ENCODE measurements at places on chromosomes 2 and 18.
A peak's percentile ranks its signal among the peaks of the same experiment; 100 is the strongest.

DNA sequence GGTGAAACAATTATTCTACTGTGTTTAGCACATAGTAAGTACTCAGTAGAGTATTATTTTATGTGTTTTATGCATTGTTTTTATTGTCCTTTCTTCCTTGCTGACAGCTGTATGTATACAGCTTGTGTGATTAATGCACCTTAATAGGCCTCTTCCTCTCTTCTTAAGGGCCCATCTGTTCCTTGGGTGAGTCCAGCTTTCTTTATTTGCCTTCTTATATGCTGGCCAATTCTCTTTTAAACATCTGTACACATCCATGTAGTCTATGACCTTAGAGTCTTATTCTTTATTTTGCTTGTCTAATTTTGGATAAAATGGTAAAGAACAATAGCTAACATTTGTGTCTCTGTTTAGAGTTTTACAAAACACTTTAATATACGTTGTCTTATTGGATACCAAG lies 333.7 kb upstream of the MEIS1 start:
- H3K27me3 ChIP-seq = no peaks in the 10 kb centered on the region
- no peak overlapping the region for H3K27ac ChIP-seq
- no peak for DNase-seq

DNA sequence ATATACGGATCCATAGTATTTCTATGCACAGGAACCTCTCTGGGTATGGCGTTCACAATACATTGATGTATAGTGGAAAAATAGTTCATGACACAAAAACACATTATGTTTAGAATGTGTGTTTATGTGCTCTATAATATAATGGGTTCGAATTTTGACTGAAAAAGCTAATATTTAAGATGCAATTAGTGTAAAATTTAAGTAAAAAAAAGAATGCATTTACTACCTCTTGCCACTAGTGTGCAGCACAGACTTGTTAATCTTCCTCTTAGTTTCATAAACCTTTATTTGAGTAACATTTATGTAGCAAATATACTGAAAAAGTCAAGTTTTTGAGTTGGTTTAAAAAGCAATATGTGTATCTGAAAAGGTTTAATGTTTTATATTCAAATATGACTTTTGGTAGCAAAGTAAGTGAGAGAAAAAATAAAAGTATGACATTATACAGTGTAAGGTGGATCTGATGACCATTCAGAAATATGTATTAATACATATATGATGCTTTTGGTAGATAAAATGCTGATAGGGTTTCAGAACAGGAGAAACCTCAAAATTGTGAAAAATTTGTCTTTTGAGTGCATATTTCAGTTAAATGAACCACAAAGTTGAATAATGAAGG lies 49.4 kb downstream of the CCDC102B start:
- no peaks in the 10 kb centered on the region for H3K36me3 ChIP-seq
- no peaks in the 10 kb centered on the region for H3K27me3 ChIP-seq
- no peaks in the 10 kb centered on the region for H3K4me1 ChIP-seq
- DNase-seq = no peak

- no peak overlapping the region for H3K27ac ChIP-seq
- H3K4me3 ChIP-seq = no peak overlapping the region
- peaks cover 35% of the 10 kb centered on the region for H3K27me3 ChIP-seq
- no peak for DNase-seq
These were observed 251.7 kb upstream of the PXDN start for GRCh38 chr2:1995987-1996386.

GRCh38 chr2:44237221-44237620 lies 38.1 kb upstream of the SLC3A1 start:
- DNase-seq = no peak
- peaks cover 16% of the 10 kb centered on the region for H3K4me1 ChIP-seq
- H3K36me3 ChIP-seq = no peaks in the 10 kb centered on the region
- peak overlapping the region; percentile 83 for H3K27ac ChIP-seq
- no peaks in the 10 kb centered on the region for H3K27me3 ChIP-seq

DNA sequence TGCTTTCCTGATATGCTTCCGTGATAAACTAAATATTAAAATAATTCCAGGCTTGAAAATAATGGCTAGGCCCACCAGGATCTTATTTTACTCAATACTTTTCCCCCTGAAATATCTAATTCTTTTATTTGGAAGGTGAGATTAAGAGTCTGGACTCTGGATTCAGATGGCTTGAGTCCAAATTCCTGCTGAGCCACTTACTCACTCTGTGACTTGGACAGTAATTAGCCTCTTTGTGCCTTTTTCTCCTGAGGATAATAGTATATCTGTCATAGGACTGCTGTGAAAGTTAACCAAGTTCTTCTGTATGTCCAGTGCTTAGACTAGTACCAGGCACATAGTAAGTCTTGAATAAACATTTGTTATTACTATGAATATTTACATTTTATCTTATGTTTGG lies 127.3 kb upstream of the ERBB4 start:
- H3K4me1 ChIP-seq = no peaks in the 10 kb centered on the region
- no peaks in the 10 kb centered on the region for H3K36me3 ChIP-seq
- no peaks in the 10 kb centered on the region for H3K27me3 ChIP-seq
- DNase-seq = no peak

GRCh38 chr2:230902180-230902899 lies 22.7 kb downstream of the GPR55 start:
- H3K36me3 ChIP-seq = no peaks in the 10 kb centered on the region
- no peak overlapping the region for H3K27ac ChIP-seq
- H3K4me1 ChIP-seq = peaks cover 16% of the 10 kb centered on the region
- no peak for DNase-seq

- H3K4me1 ChIP-seq = peaks cover 34% of the 10 kb centered on the region
- H3K27me3 ChIP-seq = no peaks in the 10 kb centered on the region
- H3K27ac ChIP-seq = peak overlapping the region; percentile 93
- H3K36me3 ChIP-seq = no peaks in the 10 kb centered on the region
These were observed 19.8 kb downstream of the PDIA6 start for GRCh38 chr2:10792660-10793400.

GRCh38 chr2:139911160-139911559 lies 1131.0 kb upstream of the NXPH2 start:
- no peaks in the 10 kb centered on the region for H3K4me1 ChIP-seq
- H3K27ac ChIP-seq = no peak overlapping the region
- no peak for DNase-seq
- no peak overlapping the region for H3K4me3 ChIP-seq
- no peaks in the 10 kb centered on the region for H3K36me3 ChIP-seq

DNA sequence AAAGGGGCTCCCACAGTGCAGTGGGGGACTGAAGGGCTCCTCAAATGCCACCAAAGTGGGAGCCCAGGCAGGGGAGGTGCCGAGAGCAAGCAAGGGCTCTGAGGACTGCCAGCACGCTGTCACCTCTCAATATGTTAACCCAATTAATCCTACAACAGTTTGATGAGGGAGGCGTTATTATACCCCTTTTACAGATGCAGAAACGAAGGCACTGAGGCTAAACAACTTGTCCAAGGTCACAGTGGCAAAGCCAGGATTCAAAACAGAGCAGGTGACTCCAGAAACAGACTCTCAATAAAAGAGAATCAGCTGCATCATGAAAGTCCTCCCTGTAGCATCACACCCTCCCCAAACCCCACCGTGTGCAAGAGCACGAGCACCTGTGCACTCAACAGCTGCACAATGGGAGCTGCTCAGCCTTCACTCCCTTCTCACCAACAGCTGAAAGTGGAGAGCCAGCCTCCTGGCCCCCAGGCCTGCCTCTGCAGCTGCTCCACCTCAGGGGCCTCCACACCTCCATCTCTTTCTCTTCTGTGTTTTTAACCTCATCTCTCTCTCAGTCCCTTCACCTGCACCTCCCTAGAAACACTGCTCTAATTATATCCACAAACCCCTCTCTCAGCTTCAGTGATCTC lies 8.1 kb downstream of the NPC1 start:
- no peak overlapping the region for H3K4me3 ChIP-seq
- DNase-seq = no peak
- H3K27ac ChIP-seq = peak overlapping the region; percentile 90
- H3K4me1 ChIP-seq = peaks cover 55% of the 10 kb centered on the region
- H3K27me3 ChIP-seq = no peaks in the 10 kb centered on the region
- H3K36me3 ChIP-seq = peaks cover 3% of the 10 kb centered on the region

DNA sequence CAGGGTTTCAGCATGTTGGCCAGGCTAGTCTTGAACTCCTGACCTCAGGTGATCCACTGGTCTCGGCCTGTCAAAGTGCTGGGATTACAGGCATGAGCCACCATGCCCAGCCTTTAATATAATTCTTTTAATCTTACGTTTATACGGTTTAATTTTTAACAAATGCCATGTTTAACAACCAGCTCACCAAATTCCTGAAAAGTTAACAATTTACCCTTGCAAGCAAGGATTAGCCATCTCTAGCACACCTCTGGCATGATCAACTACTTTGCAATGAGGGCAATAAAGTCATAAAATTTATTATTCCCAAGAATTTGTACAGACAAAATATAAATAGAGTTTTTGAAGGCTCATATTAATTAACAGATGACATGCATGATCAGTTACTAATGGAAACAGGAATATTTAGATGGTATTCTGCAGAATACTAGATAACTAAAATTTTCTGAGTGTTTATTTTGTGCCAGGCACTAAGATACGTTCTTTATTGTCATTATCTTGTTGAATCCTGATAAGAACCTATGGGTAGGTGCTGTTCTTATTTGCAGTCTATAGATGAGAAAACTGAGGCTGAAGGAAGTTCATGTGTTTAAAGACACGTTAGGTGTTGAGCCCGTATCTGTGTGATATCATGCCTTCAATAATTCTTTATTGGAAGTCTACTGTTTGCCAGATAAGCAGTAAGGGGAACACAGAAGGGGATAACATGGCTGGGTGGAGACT lies 190.1 kb downstream of the CDCA7 start:
- H3K4me3 ChIP-seq = no peak overlapping the region
- no peak overlapping the region for H3K27ac ChIP-seq

GRCh38 chr2:100427627-100428258 lies 10.3 kb upstream of the CHST10 start:
- DNase-seq = no peak
- no peaks in the 10 kb centered on the region for H3K36me3 ChIP-seq
- H3K4me1 ChIP-seq = peaks cover 14% of the 10 kb centered on the region
- no peak overlapping the region for H3K27ac ChIP-seq
- H3K27me3 ChIP-seq = peaks cover 44% of the 10 kb centered on the region

GRCh38 chr2:38176619-38177021 lies 100.7 kb upstream of the CYP1B1 start:
- no peak overlapping the region for H3K27ac ChIP-seq
- H3K27me3 ChIP-seq = peaks cover 41% of the 10 kb centered on the region
- no peak overlapping the region for H3K4me3 ChIP-seq
- H3K36me3 ChIP-seq = peaks cover 3% of the 10 kb centered on the region

DNA sequence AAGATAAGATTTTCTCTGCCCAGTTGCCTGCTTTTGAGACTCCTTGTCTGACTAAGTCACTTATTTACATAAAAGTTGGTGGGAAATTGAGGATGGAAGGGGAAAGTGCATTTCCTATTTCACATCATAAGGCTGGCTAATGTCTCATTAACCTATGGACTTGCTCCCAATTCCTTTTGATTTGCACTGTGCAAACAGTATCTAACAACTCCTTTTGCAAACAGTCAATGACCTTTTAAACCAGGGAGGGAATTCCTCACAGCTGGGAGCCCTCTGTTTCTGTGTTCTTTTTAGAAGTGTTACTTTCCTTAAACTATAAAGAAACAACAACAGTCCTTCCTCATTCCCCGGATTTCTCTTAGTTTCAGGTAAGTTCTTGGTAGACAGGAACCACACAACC lies 272.8 kb downstream of the RND3 start:
- DNase-seq = no peak
- no peaks in the 10 kb centered on the region for H3K36me3 ChIP-seq
- no peaks in the 10 kb centered on the region for H3K27me3 ChIP-seq
- H3K27ac ChIP-seq = no peak overlapping the region

DNA sequence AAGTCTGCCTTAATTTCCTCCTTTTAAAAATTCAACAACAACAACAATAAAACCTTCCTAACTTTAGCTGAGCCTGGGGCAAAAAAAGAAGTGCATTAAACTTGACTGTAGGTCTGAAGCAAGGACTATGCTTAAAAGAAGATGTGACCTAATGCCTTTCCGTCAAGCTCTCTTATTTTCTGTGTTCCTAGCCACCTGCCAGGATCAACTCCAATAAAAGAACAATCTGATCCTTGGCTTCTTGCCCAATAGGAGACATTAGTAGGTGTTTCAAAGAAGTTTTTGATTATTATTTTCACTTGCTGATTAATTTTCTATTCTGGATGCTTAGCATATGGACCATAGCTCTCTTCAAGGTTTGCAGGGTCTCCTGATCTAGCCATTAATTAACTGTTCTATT lies 237.5 kb downstream of the STK39 start:
- peaks cover 7% of the 10 kb centered on the region for H3K4me1 ChIP-seq
- peaks cover 13% of the 10 kb centered on the region for H3K36me3 ChIP-seq
- H3K27ac ChIP-seq = no peak overlapping the region

- DNase-seq = no peak
- no peaks in the 10 kb centered on the region for H3K36me3 ChIP-seq
- peak overlapping the region; percentile 28 for H3K4me3 ChIP-seq
- H3K27ac ChIP-seq = peak overlapping the region; percentile 6
- H3K27me3 ChIP-seq = peaks cover 5% of the 10 kb centered on the region
- peaks cover 6% of the 10 kb centered on the region for H3K4me1 ChIP-seq
These were observed 56.5 kb upstream of the CREB1 start for GRCh38 chr2:207473049-207473930.

DNA sequence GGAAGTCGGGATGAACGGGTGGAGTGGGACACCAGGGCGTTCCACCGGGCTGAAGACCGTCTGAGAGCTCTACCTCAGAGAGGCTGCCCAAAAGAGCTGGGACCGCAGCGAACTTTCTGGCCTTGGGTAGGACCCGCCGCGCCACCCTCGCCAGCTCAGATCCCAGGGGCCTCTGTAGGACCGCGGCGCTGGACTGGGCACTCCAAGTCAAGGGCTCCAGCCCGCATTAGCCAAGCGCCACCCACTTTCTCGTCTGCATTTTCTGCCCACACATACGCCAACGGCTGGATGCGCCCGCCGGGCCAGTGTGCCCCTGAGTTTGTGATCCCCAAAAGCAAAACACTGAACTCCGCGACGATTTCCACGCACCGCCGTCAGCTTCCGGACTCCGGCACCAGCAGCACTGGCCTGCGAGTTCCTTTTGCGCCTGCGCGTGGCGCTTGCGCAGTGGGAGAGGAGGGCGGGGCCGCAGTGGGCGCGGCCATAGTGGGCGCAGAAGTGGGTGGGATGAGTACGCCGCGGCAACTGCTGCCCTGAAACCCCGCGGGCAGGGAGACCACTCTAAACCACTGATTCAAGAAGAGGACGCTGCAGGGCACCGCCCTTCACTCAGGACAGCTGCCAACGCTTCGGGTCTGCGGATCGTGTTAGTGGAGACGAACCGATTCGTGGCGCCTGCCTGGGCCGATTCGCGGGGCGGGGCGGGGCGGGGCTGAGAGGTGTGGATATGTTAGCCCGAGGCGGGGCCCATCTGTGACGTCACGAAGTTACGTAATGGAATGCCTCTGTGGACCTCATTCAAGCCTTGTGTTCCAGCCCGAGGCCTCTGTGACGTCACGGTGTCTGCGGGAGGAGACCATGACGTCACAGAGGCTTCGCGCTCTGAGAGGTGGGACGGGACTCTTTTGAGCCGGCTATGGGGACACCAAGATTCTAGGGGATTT lies 10.5 kb downstream of the OSR1 start:
- H3K27ac ChIP-seq = peak overlapping the region; percentile 97
- H3K4me1 ChIP-seq = peaks cover 16% of the 10 kb centered on the region
- peak; percentile 99 for DNase-seq

GRCh38 chr2:106606652-106607051 lies 119.5 kb downstream of the CD8B2 start:
- peaks cover 2% of the 10 kb centered on the region for H3K36me3 ChIP-seq
- no peak for DNase-seq
- peaks cover 10% of the 10 kb centered on the region for H3K27me3 ChIP-seq
- no peaks in the 10 kb centered on the region for H3K4me1 ChIP-seq
- no peak overlapping the region for H3K4me3 ChIP-seq

GRCh38 chr18:9874728-9875127 lies 11.0 kb upstream of the TXNDC2 start:
- no peaks in the 10 kb centered on the region for H3K36me3 ChIP-seq
- no peak for DNase-seq
- peaks cover 9% of the 10 kb centered on the region for H3K4me1 ChIP-seq
- no peak overlapping the region for H3K4me3 ChIP-seq

GRCh38 chr2:209553913-209554312 lies 130.1 kb downstream of the MAP2 start:
- H3K36me3 ChIP-seq = no peaks in the 10 kb centered on the region
- H3K27ac ChIP-seq = no peak overlapping the region
- DNase-seq = no peak
